ENCODE measurements at places on chromosomes 6 and 20. TPM values are rescaled to one million over a fixed set of nuclear protein-coding genes. Genes with fewer than 3 reads are reported as not detected.

Gene POU5F1
- total RNA-seq: not detected

Gene WFDC12
- total RNA-seq: not detected

- DNase-seq: no peak
Measured at GRCh38 chr20:54624706-54625390, 149.5 kb downstream of the DOK5 start.

GRCh38 chr20:44701118-44701857, 13.9 kb upstream of the CCN5 start:
- no peak for DNase-seq

Gene SYCP2
- total RNA-seq: 60.9 TPM

Data from ascending aorta (tissue), 2 donors.